ENCODE measurements at places on chromosomes 6 and 20.
A peak's percentile ranks its signal among the peaks of the same experiment; 100 is the strongest.

- DNase-seq = no peak
These were observed 36.1 kb upstream of the PTCHD4 start for GRCh38 chr6:48147051-48147450.

DNA sequence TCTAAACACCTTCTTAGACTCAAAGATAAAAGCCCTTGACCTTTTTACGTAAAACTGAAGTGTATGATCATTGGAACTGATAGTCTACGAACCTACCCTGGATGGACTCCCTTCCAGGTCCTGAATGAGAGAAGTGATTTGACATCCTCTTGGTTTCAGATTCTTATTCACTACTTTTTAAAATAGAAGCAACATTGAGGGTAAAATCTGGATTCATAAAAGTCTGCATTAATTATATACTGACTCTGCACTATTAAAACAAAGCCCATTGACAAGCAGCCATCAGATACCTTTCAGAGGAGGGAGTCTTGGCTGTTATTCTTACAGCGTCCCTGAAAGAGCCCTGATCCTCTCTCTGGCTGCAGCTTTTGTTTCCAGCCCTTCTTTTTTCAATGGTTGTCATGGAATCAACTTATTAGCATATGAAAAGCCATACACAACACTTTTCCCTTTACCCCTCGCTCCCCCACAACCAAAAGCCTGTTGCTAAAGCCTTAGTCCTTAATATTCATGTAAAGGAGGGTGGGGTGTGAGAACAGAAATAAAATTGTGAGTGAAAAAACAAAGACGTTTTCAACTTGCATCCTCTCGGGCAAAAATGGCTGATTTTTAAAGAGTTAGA, 270.0 kb upstream of the MARCKS start:
- DNase-seq = no peak

GRCh38 chr20:3011752-3012151, 31.7 kb upstream of the GNRH2 start:
- DNase-seq = no peak

GRCh38 chr6:105968603-105969333, 117.4 kb upstream of the PRDM1 start:
- no peak for DNase-seq

DNA sequence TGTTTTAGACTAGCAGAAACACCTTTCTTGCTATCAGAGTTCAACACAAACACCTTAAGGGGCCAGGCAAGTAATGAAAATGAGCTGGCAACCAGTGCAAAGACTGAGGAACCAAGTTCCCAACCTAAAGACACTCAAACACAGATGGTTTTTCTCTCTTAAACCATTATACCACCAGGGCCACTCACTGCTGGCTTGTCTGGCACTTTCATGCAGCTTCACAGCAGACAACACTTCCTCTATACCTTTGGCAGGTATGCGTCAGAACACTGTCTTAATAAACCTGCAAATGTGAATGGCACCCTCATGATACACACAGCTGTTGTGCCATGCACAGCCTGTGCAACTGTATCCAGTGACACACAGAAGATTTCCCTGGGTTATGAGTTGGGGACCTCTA, 41.6 kb downstream of the NFATC2 start:
- DNase-seq = no peak

DNA sequence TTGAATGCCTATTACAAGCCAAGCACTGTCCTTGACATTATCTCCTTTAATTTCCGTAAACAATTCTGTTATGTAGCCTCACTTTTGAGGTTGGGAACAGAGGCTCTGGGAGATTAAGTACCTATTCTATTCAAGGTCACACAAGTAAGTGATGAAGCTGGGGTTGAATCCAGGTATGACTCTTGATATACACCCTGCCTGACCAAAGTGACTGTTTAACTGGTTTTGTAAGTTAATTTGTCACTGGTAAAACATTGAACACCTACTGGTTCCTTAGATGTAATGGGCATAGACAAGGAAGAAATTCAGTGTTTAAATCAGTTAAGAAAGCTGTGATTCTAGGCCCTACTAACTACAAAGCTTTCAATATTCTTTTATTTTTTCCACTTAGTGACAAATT, 22.9 kb downstream of the GTF2H5 start:
- no peak for DNase-seq

DNA sequence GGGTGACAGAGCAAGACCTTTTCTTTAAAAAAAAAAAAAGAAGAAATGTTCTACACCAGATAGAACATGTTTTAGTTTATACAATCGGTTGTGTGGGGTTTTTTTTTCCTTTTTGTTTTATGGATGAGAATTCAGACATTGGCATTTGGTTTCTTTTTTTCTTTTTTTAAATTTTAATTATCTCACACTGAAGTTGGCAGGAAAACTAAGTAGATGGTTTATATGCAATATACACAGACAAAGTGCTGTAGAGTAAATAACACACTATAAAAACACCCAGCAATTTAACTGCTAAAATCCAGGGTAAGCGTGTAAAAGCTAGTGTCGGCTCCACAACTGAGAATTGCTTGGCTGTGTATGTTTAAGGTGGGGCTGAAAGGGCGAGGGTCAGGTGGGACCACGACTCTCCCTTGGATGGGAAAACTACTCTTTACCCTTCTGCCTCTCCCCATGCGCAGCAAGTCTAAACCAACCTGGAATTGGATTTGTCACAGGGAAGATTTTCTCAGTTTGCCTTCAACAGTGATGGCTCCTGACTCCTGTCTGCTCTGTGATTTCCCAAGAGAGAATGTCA, 147.1 kb upstream of the MARCKS start:
- no peak for DNase-seq

- no peak for DNase-seq
These were observed 40.6 kb upstream of the NHSL1 start for GRCh38 chr6:138539876-138540275.

GRCh38 chr20:14820771-14821170, 483.4 kb upstream of the FLRT3 start:
- no peak for DNase-seq

DNA sequence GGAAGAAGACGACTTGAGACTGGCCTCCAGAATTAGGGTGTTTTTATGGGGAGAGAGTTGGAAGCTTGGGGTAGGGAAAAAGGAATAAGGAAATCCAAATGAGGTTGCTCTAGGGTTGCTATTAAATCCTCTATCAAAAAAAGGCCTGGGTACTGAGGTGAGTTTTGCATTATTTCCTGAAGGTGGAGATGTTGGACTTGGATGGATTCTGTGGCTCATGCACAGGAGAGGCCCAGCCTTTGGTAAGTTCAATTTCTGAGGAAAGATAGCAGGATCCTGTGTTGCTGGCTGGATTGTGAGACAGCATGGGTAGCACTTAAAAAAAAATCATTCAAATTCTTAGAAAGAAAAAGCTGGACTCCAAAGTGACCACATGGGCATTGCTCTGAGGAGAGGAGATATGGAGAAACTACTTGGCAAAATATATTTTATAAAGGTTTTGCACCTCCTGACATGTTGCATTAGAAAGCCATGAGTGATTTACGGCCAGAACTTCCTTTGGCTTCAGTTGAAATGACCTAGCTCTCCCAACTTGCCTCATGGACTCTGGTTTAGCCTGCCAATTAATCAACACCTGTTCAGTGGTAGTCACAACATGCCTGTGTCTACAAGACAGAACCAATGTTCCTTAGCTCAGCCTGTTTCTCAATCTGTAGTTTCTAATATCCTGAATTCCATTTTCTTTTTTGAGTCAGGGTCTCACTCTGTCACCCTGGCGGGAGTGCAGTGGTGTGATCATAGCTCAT, 152.1 kb upstream of the RALGAPA2 start:
- no peak for DNase-seq

- DNase-seq = no peak
These were observed 8.9 kb downstream of the PACSIN1 start for GRCh38 chr6:34474754-34475153.

- peak; percentile 7 for DNase-seq
These were observed 97.8 kb upstream of the OGFRL1 start for GRCh38 chr6:71190809-71191208.

- DNase-seq = no peak
These were observed 467.1 kb upstream of the EPHA7 start for GRCh38 chr6:93886416-93886815.

- DNase-seq = no peak
These were observed 125.9 kb upstream of the MLN start for GRCh38 chr6:33929575-33930288.

DNA sequence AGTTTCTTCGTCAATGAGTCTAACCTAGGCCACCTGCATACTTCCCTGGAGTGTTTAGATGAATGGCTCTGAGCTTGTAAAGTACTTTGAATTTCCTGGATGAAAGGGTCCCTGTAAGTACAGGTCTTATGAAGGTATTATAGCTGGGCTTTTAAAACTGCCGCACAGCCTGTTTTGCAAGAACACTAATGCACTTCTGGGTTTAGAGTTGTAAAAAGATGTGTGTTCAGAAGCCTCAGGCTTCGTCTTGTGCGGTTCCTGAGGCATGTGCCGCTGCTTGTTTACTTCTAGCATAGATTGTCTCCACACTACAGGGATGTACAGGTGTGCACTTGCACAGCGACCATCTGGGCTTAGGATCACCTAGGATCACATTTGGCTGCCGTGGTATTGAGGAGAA, 324.5 kb downstream of the SOX4 start:
- no peak for DNase-seq

GRCh38 chr6:166169549-166170421, 2.1 kb upstream of the TBXT start:
- DNase-seq = no peak

DNA sequence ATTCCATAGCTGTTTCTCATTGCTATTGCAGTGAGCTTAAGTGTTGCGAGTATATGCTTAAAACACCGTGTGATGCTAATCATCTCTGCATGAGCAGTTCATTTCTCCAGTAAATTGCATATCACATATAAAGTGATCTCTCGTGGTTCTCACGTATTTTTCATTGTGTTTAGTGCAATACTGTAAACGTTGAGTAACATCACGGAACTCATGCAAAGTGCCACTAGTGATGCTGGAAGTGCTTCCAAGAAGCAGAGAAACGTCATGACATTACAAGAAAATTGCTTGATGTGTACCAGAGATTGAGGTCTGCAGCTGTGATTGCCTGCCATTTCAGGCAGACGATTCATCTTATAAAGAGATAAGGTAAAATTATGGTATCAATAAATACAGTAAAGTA, 830.4 kb downstream of the GRIK2 start:
- no peak for DNase-seq

DNA sequence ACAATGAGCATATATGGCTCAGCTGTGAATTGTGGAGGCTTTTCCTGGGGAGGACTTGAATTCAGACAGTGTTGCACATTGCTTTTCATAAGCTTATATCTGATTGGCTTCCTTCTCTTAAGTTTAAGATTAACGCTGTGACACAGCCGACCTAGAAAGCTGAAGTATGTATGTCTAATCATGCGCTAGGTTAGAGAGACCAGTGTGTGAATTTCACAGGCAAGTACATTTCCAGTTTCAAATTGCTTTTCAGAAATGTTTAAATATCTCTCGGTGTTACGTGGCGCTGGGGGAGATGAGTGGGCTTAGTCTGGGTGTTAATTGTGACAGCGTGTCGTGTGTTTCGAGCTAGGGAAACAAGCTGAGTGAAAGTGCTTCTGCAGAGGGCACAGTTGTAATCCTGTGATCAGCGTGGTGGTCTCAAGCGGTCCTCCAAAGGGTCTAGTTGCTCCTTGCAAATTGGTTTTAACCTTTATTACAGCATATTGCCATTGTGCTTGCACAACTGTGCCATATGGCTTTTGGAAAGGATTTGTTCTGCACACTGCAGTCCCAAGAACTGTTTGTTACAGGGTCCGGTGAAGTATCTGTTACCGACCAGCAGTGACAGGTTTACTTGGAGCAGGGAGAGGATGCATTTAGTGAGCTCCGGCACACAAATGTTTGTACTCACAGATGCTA, 166.6 kb downstream of the SASH1 start:
- no peak for DNase-seq

GRCh38 chr6:17941318-17941717, 46.1 kb downstream of the KIF13A start:
- DNase-seq = no peak

DNA sequence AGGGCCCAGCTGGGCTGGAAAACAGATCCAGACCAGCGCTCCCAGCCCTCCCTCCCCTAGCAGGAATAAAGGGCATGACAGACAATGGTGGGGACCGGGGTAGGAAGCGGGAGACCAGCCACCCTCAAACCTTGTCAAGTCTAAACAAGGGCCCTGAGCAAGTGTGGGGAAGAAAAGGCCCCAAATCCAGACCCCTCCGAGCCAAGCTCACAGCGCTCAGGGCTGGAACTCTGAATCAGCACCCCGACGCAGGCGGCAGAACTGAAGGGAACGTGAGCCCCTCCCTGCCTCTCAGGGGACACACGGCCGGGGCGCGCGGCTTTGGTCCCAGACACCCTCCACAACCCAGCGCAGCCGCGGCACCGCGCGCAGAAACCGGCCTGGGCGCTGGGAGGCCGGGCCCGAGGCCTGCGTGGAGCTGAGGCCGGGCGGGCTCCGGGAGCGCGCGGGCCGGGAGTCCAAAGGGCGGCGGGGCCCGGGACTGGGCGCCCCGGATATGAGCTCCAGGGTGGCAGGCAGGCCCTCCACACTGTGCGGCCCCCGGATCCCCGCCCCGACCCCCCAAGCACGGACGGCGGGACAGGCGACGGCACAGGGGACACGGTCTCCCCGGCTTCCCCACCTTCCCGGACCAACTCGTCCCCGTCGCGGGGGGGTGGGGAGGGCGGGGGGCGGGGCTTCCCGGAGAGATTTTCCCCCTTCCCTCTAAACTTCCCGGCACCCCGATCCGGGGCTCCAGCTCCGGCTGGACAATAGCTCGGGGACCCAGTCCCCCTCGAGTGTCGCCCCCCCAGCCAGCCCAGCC, 641 bp downstream of the TEAD3 start:
- no peak for DNase-seq

GRCh38 chr6:32462609-32463008, 22.9 kb downstream of the HLA-DRA start:
- DNase-seq = no peak

DNA sequence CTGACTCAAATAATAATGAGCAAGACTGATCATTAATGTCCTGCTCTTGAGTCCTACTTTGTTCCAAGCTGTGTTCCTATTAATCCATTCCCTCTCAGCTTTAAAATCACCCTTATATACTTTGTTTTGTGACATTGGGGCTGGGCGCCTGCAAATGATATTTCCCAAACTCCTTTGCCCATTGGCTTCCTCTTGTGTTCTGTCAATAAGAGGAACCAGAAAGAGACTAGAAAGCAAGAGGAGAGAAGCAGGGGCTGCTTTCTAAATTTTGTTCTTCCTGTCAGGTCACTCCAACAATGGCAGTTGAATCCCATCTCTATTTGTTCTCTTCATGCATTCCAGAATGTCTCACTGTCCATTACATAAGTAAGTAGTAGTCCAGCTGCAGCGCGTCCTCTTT, 21.6 kb upstream of the TRIM27 start:
- DNase-seq = no peak

DNA sequence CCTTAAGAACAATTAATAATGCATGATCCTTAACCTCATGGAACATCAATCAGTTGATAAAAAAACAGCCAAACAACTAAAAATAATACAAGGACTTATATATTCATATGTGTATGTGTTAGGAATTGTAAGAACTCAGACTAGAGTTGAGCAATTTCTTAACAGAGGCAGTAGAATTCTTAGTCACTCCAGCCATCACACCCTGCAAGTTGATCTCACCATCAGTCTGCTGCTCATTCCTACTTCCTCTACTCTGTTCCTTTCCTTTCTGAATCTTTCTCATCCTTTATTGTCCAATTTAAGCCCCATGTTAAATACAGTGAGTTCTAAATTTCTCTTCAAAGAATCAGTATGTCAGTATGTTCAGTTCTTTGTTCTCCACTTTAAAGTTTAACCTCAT, 2.6 kb downstream of the ZNF165 start:
- no peak for DNase-seq

Data from hematopoietic multipotent progenitor cell treated with erythropoietin and hydrocortisone succinate and interleukin-3 and kit ligand, for 15 days (in vitro differentiated cells).